ENCODE measurements at places on chromosomes 13 and 19.

DNA sequence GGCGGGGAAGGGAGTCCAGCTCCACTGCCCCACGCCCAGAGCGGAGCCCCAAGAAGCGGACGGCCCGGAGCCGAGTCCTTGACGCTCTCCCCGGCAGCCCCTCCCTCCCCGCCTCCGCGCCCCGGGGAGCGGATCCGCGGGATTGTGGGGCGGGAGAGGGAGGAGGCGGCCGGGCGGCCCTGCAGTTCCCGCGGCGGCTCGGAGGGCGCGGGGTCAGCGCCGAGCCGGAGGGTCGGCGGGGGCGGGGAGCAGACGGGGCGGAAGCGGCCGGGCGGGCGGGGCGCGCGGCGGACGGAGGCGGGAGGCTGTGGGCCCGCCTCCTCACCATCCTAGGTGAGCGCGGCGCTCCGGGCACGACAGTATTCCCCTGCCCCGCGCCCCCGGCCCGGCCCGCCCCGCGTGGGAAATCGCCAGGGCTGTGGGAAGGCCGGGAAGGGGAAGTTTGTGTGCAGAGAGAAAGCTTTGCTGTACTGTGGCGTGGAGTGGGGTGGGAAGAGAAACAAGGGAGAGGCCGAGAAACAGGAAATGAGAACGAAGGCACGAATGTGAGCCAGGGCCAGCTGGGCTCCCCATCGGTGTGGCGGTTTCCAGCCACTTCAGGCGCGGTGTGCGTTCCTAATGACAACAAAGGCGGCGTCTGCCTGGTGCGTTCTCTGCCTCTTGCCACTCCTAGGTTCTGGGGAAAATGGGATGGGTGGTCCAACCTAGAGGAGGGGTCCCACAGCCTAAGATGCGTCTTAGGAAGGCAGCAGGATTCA, 1.3 kb upstream of the KLF12 start:
- peak; percentile 57 for DNase-seq

DNA sequence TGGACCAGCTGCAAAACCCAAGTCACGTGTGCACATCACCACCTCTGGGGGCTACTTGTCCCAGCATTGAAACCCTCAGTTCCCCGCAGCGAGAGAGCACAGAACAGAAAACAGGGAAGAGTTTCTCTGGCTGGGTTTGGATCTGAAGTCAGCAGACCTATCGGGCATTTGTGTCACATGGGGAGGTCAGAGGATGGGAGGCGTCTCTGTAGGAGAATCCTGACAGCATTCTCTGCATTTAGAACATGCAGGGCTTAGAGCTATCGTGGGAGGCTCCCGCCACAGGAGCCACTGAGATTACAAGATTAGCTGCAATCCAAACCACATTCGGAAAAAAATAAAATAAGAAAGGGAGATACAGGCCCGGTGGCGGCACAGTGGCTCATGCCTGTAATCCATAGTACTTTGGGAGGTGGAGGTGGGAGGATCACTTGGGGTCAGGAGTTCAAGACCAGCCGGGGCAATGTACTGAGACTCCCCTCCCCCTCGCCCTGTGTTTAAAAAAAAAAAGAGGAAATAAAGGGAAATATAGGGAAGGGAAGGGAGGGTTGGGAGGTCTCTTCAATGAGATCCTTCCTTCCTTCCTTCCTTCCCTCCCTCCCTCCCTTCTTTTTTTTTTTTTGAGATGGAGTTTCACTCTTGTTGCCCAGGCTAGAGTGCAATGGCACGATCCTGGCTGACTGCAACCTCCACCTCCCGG, 2.9 kb upstream of the TLE6 start:
- no peak for DNase-seq

GRCh38 chr19:15810335-15810734, 5.1 kb downstream of the OR10H1 start:
- no peak for DNase-seq

- no peak for DNase-seq
These were observed 3.2 kb downstream of the WBP4 start for GRCh38 chr13:41064493-41064892.

DNA sequence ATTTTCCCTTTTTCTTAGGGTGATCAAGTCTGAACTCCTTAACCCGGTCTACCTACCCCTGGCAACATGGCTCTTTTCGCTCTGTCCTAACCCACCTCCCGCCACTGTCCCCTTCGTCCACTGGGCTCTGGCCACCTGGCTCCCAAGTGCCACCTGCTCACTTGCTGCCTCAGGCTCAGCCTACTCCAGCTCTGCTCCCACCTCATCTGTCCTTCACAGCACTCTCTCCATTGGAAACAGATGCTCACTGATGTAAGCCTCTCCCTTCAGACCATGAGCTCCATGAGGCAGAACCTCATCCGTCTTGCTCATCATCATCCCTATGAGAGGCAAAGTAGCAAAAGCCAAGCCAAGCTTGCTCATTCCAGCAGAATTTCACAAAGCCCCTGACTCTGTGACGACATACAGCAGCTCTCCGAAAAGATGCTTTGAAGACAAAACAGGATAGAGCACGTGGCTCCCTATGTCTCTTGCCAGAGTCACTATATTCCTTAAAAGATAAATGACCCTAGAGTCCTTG, 35.3 kb upstream of the AMER2 start:
- no peak for DNase-seq

GRCh38 chr13:31476266-31476665, 263.1 kb upstream of the RXFP2 start:
- no peak for DNase-seq

DNA sequence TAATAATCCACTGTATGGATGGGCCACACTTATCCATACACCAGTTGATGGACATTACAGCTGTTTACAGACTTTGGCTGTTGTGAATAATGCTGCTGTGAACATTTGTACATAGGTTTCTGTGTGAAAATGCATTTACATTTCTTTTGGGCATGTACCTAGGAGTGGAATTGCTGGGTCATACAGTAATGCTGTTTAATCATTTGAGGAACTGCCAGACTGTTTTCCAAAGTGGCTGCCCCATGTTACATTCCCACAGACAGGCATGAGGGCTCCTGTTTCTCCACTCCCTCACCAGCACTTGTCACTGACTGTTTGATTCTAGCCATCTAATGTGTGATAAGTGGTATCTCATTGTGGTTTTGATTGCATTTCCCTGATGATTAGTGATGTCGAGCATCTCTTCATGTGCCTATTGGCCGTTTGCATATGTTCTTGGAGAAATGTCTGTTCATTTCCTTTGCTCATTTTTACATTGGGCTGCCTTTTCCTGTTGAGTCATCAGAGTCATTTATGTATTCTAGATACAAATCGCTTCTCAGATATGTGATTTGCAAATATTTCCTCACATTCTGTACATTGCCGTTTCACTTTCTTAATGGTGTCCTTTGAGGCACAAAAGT, 12.8 kb downstream of the TMEM255B start:
- no peak for DNase-seq

- DNase-seq, result no peak
These were observed 72.6 kb downstream of the DNAJC3 start for GRCh38 chr13:95749545-95749944.

DNA sequence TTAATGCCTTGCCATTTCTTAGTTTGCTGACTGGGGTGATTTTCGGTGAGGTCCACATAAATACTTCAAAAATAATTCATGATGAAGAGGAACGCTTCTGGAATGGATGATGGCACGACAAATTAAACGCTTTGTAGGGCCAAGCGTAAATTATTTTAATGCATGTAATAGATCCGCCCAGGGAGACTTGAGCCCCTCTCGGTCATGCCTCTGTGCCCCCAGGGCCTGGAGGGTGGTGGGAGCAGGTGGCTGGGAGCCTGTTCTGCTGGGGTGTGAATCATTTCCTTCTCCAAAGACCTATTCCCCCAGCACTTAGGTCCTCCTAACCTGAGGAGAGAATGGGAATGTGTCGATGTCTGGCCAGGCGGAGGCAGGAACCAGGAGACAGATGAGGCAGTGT, 350.6 kb downstream of the ZNF536 start:
- DNase-seq, result no peak

- DNase-seq, result no peak
These were observed 4.7 kb upstream of the ZNF611 start for GRCh38 chr19:52739576-52739975.

DNA sequence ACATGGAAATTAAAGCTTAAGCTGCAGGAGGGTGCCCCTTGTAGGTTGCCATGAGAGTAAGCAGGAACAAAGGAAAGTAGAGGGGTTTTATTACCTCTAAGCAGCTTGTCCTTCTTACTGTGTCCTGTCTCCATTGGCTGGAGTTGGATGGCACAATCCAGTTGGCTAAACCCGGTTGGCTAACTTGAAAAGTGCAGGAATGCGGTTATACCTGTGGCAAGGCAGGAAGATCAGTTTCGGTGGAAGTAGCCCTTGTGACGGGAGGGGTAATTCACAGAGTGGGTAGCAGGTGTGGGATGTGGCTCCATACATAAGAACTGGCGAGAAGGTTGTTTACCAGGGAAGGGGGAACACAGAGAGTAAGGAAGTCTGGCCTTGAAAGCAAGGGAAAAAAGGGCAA, 3.2 kb downstream of the ZNF726 start:
- no peak for DNase-seq

GRCh38 chr19:28221736-28222135, 991.2 kb downstream of the UQCRFS1 start:
- DNase-seq, result no peak

GRCh38 chr13:73715911-73716510, 418.2 kb downstream of the KLF12 start:
- DNase-seq, result no peak

DNA sequence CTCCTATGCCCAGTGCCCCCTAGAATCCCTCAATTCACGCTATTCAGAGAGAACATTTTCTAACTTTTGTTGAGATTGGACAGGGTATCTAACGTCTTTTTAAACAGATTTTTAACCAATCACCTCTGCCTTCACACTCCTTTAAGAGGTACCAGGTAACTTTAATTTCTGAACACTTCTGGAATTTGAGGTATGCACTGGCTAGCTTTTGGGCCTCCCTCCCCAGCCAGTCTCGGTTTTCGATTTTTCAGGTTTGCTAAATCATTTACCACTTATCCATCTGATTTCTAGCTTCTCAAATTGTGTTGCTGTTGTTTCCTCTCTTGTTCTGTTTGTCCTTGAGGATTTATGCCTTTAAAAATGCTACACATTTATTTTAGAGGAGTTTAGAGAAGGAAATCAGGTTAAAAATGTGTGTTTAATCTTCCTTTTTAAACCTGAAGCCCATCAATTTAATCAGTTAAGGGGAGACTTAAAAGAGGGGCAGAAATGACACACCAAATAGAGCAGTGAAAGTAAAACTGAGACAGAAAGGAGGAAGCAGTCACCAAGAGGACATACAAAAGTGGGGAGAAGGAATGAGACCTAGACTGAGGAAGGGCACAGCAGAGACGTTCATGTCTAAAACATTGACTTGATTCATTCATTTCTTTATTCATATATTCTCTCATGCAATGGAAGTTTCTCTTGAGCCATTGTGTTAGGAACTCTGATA, 139.6 kb upstream of the HTR2A start:
- no peak for DNase-seq

- no peak for DNase-seq
These were observed 32.8 kb downstream of the TNFSF13B start for GRCh38 chr13:108302279-108302678.

DNA sequence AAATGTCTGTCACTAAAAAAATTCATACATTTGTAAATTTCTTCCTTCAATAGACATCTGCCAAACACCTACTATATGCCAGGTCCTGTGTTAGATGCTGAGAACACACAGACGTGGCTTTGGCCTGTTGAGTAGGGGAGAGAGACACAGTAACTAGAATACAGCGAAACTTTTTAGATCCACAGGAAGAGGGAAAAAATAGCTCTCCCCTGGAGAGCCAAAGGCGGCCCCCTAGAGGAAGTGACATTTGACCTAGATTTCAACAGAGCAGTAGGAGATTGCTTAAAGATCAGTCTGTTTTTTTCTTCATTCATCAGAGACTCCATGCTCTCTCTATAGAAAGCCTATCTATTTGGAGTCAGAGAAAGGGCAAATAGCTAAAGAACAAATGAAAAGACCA, 11.3 kb downstream of the LCP1 start:
- DNase-seq, result peak; percentile 65

DNA sequence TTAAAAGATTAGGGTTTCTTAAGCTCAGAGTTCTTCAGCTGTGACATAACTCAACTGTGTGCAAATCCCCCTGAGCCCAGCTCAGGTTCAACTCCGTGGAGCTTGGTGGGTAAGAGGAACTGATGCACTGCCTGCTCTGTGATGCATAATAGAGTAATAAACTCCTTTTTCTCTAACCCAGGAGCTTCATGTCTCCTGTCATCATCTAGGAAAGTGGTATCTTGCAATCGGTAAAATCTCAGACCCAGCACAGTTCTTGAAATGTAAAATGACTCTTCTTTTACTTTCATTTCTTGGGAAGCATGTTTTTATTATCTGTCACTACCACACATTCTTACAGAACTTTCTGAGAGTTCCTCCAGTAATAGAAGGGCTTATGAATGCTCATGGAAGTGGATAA, 123.8 kb upstream of the PCDH9 start:
- no peak for DNase-seq

DNA sequence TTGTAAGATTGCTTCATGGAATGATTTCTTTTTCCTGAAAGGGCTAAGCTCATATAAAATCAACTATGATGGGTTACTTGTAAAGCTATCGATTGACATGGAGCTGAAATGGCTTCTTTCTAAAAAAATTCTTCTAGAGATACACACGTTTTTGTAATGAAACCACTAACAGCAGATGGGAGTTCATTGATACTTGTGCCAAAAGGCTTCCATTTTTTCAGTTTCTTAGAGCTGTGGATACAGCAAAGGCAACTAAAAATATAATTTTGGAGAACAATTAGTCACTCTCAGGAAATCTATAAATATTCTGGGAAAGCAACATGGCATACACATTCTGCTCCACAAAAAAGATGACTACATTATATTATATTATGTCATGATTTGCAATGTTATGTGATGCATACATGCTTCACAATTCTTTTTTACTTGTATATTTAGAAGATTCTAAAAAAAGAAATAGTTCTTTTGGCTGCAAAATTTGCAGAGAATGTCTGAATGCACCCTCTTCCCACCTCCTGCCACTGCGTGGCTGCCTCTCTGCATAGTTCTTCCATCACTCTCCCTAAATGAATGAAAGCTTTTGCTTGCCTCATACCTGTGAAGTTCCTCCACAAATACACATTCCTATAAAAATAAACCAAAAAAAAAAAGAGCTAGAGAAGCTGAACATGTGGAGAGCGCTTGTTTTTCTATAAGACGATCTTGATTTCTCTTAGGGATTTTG, 802.5 kb downstream of the EFNB2 start:
- DNase-seq, result no peak

- DNase-seq, result no peak
These were observed 122.9 kb upstream of the RNF113B start for GRCh38 chr13:98299966-98300350.

GRCh38 chr19:8163759-8164158, 14.4 kb upstream of the FBN3 start:
- DNase-seq, result no peak
